M059J (cell line): ENCODE measurements at places on chromosomes 1 and 21. TPM values are rescaled to one million over a fixed set of nuclear protein-coding genes. Genes with fewer than 3 reads are reported as not detected.

The RAP1GAP gene
- total RNA-seq, result 1.1 and 1.5 TPM in 2 replicates

The DOCK7 gene
- 22.6 and 48.4 TPM in 2 replicates for total RNA-seq

The LENEP gene
- total RNA-seq, result not detected in 2 replicates

The RPTN gene
- total RNA-seq, result not detected in 2 replicates

GRCh38 chr21:26405735-26406361 is 167.2 kb downstream of the CYYR1 start:
- DNase-seq, result peak; percentile 83

GRCh38 chr1:45411510-45411899 is 71.3 kb upstream of the MUTYH start:
- DNase-seq, result peak; percentile 11

DNA sequence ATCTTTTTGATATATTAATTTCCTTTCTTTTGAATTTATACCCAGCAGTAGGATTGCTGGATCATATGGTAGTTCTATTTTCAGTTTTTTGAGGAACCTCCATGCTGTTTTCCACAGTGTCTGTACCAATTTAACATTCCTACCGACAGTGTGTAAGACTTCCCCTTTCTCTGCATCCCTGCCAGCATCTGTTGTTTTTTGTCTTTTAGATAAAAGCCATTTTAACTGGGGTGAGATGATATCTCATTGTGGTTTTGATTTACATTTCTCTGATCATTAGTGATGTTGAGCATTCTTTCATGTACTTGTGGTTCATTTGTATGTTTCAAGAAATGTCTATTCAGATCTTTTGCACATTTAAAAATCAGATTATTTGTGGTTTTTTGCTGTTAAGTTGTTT is 62.4 kb upstream of the STUM start:
- no peak for DNase-seq

GRCh38 chr1:15308621-15309027 is 61.6 kb downstream of the FHAD1 start:
- DNase-seq, result no peak

- DNase-seq, result peak; percentile 44
Measured at GRCh38 chr21:35316933-35317332, 267.8 kb upstream of the RUNX1 start.
